ENCODE measurements at places on chromosomes 2 and 18.
A peak's percentile ranks its signal among the peaks of the same experiment; 100 is the strongest.

DNA sequence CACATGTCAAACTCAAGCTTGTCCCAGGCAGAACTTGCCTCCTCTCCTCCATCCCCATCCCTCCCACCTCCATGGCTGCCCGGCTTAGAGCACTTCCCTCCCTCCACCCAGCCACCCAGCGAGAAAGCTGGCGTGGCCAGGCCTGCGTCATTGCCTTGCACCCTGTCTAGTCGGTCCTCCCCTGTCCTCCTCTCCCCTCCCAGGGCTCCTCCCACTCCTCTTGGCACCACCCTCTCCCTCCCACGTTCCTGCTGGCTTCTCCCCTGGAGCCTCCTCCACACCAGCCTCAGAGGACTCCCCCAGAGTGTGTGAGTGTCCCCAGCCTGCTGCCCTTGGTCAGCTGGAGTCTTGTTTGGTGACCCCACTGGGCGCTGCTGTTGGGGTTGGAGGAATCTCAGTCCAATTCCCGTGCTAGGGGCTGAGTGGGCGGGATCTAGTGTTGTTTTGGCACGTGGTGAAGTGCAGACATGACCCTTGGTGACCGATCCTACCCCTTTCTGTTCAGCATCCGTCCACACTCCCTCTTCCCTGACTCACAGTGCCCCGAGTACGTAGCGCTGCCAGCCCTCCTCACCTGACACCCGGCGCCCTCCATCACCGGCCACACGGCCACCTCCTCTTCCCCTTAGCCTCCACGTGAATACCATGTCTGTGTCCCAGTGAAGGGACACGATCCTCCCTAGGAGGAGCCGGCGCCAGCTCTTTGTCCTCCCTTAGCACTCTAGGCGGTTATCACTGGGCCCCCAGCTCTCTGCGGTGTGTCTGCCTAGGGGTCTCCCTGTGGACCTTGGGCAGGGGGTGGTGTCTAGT is 41.4 kb downstream of the ATP6V1C2 start:
- DNase-seq: no peak

DNA sequence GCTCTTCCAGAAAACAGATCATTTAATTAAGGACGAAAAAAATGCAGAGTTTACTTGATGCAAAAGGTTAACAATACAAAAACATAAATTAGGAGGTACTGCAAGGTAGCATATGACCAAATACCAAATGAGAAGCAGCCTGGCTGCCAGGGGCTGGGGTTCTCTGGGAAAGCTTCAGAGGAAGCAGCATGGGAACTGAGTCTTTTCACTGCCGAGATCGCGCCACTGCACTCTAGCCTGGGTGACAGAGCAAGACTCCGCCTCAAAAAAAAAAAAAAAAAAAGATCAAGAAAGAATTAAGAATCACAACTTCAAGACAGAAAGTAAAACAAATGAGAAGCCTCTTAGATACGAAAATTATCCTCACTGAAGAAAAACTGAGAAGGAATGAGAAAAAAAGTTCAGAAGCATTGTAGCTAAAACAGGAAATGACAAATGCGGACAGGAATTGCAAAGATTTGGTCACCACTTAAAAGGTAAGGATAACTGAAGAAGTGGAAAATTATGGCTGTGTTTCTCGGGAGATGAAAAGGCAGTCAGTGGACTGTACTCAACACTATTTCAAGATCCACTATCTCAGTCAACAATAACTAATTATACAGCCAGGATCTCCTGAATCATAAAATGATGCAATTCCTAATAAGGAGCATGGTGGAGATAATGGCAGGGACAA is 4.3 kb downstream of the SEPTIN10 start:
- no peak for DNase-seq

DNA sequence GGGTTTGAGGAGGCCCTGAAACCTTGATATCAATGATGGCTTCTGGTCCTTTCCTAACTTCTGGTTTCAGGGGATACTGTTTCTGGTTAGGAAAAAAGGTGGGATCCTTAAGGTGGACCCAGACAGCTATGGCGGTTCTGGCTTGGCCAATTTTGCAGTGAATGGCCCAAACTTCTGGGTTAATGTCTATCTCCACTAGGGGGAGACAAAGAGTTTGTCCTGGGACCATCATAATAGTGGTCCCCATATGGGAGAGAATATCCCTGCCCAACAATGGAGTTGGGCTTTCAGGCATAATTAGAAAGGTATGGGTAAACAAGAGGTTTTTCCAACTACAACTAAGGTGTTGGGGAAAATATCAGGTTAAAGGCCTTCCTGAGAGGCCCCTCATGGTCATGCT is 273.5 kb downstream of the CALCRL start:
- DNase-seq: no peak

- no peak for DNase-seq
Measured at GRCh38 chr2:201471732-201472393, 20.3 kb downstream of the STRADB start.

GRCh38 chr2:200450288-200450687 is 59.6 kb downstream of the KCTD18 start:
- no peak for DNase-seq

- DNase-seq: no peak
Measured at GRCh38 chr2:166917415-166917814, 29.1 kb downstream of the XIRP2 start.

DNA sequence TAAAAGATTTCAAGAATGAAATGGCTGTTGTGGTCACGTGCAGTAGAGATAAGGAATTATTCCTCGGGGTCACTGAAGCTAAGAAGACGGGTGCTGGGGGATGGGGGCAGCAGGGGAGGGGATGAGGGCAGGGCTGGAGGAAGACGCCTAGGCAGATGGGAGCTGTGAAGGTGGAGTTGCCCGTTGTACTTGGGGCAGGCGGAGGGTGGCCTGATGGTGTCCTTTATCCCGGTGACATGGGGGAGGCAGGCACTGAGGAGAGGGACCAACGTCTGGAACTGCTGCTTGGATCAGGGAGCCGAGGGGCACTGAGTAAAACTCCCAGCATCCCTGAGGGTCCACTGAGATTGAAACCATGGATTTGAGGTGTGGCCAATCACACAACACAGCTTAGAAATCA is 64.9 kb downstream of the ZCCHC2 start:
- DNase-seq: no peak

- DNase-seq: no peak
Measured at GRCh38 chr2:239566995-239567568, 166.3 kb upstream of the HDAC4 start.

GRCh38 chr18:69956057-69956456 is 8.4 kb upstream of the CD226 start:
- no peak for DNase-seq

- DNase-seq: peak; percentile 36
Measured at GRCh38 chr2:238601433-238602222, 174.9 kb downstream of the ASB1 start.

DNA sequence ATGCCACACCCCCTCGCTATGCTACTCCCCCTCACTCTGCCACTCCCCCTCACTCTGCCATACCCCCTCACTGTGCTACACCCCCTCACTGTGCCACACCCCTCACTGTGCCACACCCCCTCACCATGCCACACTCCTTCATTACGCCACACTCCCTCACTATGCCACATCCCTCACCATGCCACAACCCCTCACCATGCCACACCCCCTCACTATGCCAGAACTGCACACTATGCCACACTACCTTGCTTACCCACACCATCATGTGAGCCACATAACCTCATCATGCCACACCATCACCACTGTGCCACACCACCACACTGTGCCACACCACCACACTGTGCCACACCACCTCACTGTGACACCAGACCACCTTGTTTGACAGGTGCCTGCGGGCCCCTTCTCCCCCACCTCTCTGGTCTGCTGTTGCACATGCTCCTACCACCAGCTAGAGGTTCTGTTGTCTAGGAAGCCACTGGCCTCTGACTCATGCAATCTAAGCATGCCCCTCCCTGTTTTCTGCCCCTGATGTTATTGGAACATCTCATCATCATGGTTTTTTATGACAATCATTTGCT is 22.0 kb downstream of the MARCHF4 start:
- no peak for DNase-seq

GRCh38 chr2:67272195-67272594 is 124.9 kb upstream of the ETAA1 start:
- no peak for DNase-seq

- DNase-seq: peak; percentile 10
Measured at GRCh38 chr18:74942319-74942910, 266.5 kb downstream of the PTGR3 start.

- DNase-seq: no peak
Measured at GRCh38 chr2:144111437-144111836, 408.5 kb downstream of the ZEB2 start.

- DNase-seq: no peak
Measured at GRCh38 chr2:106270471-106270891, 76.4 kb upstream of the UXS1 start.

DNA sequence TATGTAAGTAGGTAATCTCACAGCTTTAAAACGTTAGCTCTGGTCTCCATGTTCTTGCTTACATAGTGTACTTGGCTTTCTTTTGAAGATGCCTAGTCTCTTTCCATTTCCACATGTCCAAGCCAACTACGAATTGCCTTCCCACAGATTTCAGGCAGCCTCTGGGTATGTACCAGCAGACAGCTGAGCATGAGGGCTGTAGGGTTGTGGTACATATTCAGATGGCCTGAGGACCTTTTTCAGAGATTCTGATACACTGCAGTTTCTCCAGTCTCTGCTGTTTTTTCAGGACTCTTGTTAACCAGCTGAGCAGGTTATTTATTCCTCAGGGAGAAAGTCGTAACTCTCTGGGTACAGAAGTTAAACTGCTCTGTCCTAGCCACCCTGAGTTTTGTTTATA is 3.1 kb upstream of the KCNJ13 start:
- no peak for DNase-seq

DNA sequence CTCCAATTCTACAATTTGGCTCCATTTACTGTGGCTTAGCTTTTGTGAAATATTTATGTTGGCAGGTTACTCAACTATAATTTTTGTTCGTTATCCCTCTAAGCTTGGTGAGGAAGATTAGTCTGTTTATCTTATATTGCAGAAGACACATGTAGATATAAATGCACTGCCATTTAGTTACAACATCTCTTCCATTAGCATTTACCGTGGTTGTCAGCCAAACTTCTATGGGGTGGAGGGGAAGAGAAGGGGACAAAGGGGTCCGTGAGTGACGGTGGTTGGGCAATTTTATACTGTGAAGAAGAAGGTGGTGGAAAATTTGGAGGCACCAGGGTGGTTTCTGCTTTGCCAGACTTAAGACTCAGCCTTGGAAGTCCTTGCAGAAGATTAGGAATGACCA is 117.6 kb upstream of the CXCR4 start:
- no peak for DNase-seq

- DNase-seq: no peak
Measured at GRCh38 chr2:70133491-70134322, 46.4 kb downstream of the PCBP1 start.

Data from epithelial cell of proximal tubule (primary cell).